Activated T-cell treated with anti-CD3 and anti-CD28 coated beads for 48 hours (primary cell): ENCODE measurements at places on chromosomes 1 and 21.

DNA sequence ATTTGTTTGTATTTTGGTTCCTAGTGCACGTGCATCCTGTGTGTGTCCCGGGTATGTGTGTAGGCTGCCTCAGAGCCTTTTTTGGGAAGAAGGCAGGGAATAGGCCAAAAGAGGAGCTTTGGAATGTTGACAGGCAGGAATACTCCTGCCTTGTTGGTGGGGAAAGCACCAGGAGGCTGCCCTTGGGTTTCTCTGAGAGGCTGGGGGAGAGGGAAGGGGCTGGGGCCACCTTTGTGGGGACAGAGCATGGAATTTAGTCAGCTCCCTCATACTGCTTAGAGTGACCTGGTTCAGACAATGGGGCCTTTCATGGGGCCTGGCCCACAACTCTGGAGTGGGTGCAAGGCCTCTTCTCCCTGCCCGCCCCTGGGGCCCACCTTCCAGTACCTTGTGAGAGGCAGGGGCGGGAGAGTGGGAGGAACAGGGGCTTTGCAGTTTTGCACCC, 31.3 kb downstream of the ACOT11 start:
- no peak for DNase-seq

DNA sequence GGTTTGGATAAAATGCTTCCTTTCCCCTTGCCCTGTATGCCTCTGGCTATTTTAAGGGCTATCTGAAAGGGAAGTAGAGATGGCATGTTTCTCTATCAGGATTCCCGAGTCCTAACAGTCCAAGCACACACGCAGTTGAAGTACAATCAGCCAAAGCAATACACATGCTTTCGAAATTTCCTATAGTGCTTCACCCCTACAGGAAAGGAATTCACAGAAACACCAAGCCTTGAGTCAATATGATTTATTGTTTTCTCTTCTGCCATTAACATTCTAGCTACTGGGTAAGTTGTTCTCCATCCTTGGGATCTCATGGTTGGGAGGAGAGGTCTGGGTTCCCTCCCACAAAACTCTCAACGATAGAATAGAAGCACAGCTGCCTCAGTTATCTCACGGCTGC, 8.7 kb downstream of the ITLN1 start:
- no peak for DNase-seq

GRCh38 chr1:100397681-100398080, 45.4 kb downstream of the CDC14A start:
- DNase-seq = no peak

DNA sequence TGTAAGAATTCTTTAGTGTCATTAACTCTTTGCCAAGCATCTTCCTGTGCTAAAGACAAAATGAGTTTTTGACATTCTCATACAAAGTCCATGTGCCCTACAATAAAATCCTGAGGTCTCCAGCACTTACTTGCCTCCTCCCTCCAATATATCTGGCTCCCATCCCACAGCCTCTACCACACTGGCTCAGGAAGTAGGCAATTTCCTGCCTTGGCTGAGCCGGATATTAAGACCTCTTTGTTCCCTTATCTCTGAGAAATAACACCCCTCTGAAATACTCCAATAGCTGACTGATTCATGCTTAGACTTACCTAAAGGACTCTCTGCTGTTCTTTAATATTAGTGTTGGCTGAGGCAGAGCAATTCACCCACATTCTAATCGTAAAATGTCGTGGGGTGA, 37.6 kb upstream of the GORAB start:
- DNase-seq = no peak

- DNase-seq = no peak
Measured at GRCh38 chr1:44029260-44029910, 1.9 kb downstream of the SLC6A9 start.
